HFFc6 (cell line): ENCODE measurements at places on chromosomes 5 and 9.

DNA sequence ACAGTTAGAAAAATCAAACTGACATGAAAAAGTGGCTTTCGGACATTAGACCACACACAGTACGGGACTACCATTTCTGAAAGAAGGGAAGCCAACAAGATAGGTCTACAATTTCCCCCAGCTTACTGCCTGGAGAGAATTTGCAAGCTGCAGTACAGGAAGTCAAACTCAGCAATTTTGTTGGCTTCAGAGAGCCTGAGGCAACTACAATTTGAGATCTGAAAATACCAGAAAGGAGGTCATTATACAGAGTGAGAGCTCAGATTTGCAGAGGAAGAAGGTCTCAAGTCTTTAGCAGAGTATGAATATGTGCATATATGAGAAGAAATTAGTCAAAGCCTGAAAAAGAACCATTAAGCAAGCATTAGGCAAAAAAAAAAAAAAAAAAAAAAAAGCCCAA lies 83.0 kb downstream of the OXCT1 start:
- H3K4me1 ChIP-seq = peaks cover 57% of the 10 kb centered on the region
- 0 out of 2 replicates have a peak overlapping the region, but pooled peaks have one; percentile 11 for H3K27ac ChIP-seq
- H3K4me3 ChIP-seq = no peak overlapping the region
- 0 out of 2 replicates have a peak, but pooled peaks cover 4% of the 10 kb centered on the region for H3K36me3 ChIP-seq
- no peaks in the 10 kb centered on the region for H3K27me3 ChIP-seq

GRCh38 chr9:131382850-131383729 lies 10.8 kb upstream of the PRRC2B start:
- H3K36me3 ChIP-seq = no peaks in the 10 kb centered on the region
- H3K4me1 ChIP-seq = peaks cover 8% of the 10 kb centered on the region
- H3K4me3 ChIP-seq = peak overlapping the region; percentile 50
- H3K27ac ChIP-seq = no peak overlapping the region

DNA sequence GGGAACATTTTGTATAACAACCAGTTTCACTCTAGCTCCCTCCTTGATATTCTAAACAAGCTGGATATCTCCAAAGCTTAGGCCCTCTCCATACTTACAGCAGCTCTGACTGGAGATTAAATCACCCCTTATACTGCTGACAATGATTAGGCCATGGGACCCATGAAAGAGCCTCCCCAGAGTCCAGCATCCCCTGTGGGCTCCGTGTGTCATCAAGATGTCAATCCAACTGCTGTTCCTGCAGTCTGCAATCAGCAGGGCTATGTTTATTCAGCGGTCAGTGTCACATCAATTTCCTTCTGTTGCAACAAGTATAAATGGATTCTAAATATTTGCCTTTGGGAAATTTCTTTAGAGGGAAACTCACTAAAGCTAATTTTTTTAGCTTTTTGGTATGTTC lies 26.6 kb downstream of the PCDHAC2 start:
- no peak overlapping the region for H3K4me3 ChIP-seq
- no peak for DNase-seq
- no peaks in the 10 kb centered on the region for H3K4me1 ChIP-seq
- no peaks in the 10 kb centered on the region for H3K36me3 ChIP-seq

DNA sequence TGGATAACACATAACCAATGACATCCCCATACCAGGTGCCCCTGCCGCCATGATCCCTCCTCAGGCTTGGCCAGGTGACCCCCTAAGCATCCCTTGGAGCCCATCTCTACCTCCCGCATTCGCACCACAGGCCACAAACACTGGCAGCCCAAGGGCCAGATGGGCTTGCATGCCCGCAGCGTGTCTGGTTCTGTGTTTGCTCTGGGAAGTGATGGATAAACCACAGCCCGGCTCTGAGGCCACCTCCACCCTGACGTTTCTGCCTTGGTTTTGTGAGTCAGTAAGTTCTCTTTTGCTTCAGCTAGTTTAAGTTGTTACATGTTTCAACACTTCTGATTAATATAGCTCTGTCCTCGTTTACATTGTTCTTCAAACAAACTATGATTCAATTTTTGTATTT lies 172.4 kb upstream of the PHYKPL start:
- H3K27me3 ChIP-seq = no peaks in the 10 kb centered on the region; the same call in 1 of the 2 replicates
- H3K4me3 ChIP-seq = no peak overlapping the region
- no peaks in the 10 kb centered on the region for H3K4me1 ChIP-seq
- no peak overlapping the region for H3K27ac ChIP-seq
- H3K36me3 ChIP-seq = no peaks in the 10 kb centered on the region

DNA sequence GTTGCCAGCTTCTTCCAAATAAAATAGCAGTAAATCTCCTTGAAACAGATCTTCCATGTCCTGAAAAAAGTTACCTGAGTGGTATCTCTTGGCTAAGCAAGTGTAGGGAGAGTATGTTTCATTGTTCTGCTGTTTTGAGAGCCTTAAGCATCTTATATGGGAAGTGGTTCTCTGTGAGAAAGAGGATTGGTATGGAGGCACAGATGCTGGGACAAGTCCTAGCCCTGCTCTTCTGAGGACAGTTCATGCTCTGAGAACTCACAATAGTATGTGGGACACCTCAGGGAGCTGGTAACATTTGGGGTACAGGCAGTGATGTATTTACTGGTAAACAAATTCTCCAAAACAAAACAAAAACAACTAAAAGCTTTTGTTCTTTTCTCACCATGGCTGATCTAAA lies 2.0 kb downstream of the PPP3R2 start:
- 0 out of 2 replicates have a peak, but pooled peaks cover 2% of the 10 kb centered on the region for H3K27me3 ChIP-seq
- no peak overlapping the region for H3K27ac ChIP-seq
- peaks cover 28% of the 10 kb centered on the region for H3K4me1 ChIP-seq
- no peak for DNase-seq
- H3K4me3 ChIP-seq = no peak overlapping the region

- no peaks in the 10 kb centered on the region for H3K4me1 ChIP-seq
- DNase-seq = no peak
- peaks cover 17% of the 10 kb centered on the region for H3K27me3 ChIP-seq
- H3K36me3 ChIP-seq = no peaks in the 10 kb centered on the region
- H3K4me3 ChIP-seq = no peak overlapping the region
These were observed 26.5 kb upstream of the NEK6 start for GRCh38 chr9:124231095-124231737.

- H3K27me3 ChIP-seq = peaks cover 31% of the 10 kb centered on the region
- DNase-seq = no peak
- peaks cover 23% of the 10 kb centered on the region for H3K4me1 ChIP-seq
- H3K27ac ChIP-seq = no peak overlapping the region
- no peaks in the 10 kb centered on the region for H3K36me3 ChIP-seq
- H3K4me3 ChIP-seq = peak overlapping the region; percentile 84; the same call in 1 of the 2 replicates
These were observed 221.2 kb downstream of the MEF2C start for GRCh38 chr5:88661806-88662207.
